Left colon (tissue), 2 donors: ENCODE measurements at places on chromosomes 3 and 15. TPM values are rescaled to one million over a fixed set of nuclear protein-coding genes. Genes with fewer than 3 reads are reported as not detected.

GRCh38 chr3:150447084-150447483 lies 39.0 kb downstream of the TSC22D2 start:
- no peak for DNase-seq

- peak; percentile 17 for DNase-seq
Measured at GRCh38 chr15:99613887-99614647, 48.3 kb downstream of the MEF2A start.

- DNase-seq = no peak
Measured at GRCh38 chr3:63910891-63911290, 1.3 kb downstream of the SCAANT1 start.

Gene CYP1A2
- not detected for total RNA-seq

DNA sequence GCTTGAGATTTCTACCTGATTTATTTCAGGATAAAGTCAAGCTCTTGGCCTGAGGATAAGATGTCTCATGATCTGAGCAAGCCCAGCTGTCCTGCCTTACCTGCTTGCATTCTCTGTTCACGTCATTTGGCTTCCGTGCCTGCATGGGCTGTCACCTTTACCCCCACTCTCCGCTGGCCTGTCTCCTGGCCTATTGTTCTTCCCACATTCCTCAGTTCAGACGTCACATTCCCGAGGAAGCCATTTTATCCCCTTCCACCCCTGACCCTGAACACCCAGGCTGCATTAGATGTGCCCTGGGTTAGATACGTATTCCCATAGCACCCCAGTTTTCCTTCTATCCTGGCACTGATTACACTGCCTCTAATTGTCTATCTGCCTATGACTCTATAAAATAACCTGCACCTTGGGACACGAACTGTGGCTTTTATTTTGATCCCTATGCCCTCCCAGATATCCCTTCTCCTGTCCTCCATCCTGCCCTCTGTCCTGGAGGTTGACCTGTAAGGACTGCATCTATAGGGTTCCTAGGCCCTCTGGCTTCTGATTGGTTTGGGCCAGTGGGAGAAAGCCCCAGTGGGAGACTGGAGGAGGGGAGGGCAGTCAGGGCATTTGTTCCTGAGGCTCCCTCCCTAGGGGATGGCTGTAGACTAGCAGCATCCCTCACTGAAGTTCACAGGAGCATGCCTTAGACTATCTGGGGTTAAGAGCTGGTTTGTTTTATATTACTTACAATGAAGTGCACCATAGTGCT lies 19.2 kb upstream of the UBE2Q2 start:
- no peak for DNase-seq

- DNase-seq = no peak
Measured at GRCh38 chr3:120642368-120642948, 39.6 kb downstream of the HGD start.

Gene ONECUT1
- not detected for total RNA-seq

- no peak for DNase-seq
Measured at GRCh38 chr3:38626171-38626570, 23.3 kb downstream of the SCN5A start.

DNA sequence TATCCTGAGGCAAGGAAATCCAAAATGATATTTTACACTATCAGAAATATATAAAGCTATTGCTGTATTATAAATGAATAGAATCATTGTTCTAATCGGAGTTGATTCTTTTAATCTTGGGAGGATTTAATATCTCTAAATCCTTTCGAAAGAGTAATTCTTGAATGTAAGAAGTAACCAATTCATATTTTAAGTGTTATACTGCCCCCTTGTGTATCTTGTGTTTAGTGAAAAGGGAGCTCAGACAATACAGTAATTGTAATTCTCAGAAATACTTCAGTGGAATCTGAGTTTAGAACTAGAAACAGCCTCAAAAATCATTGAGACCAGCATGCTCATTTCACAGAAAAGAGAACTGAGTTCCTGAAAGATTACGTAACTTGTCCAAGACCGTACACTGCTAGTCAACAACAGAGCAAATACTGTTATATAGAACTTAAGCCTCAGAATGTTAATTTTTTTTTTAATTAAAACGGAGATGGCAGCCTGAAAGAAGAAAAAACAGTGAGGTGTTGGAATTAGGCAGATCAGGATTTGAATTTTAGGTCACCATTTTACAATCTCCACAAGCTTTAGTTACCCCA lies 42.9 kb downstream of the PLCH1 start:
- no peak for DNase-seq

DNA sequence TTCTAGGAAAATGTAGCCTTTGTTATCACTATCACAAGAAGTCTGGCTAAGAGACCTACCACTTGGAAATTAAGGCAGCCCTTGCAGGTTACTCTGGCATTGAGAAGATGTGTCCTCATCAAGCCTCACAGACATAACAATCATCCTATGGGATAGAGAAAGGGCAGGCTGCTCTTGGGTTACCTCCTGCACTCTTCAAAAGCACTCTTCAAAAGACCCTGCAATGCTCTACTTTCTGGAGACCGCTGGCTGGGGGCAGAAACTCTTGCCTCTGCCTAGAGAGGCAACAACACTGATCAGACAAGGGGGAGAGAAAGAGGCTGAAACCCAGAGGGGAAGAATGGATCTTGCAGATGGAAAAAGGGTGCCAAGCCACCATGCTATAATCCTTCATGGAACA lies 127.9 kb upstream of the BNIP2 start:
- no peak for DNase-seq

DNA sequence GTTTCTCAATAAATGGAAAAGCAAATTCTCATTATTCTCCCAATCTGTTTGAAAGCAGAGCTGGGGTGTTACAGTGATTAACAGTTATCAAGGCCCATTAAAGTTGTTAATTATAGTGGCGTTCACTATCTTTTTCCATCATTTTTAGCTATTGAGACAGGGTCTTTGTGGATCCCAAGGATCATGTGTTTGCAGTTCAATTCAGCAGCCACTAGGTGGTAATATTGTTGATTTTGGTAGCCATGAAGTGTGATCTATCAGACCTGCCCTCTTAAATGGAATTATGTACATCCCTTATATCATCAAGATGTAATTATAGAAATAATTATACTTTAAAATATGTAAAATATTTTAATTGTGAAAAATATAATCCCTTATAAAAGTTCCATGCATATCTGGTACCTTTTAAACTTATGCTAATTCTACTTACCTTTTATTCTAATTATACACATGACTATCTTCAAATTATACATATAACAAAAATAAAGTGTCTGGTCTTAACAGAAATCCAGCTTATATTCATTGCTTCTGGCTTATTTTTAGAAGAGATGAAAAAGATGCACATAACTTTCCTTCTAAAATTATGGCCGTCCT lies 126.4 kb downstream of the GREM1 start:
- DNase-seq = no peak

- DNase-seq = no peak
Measured at GRCh38 chr15:59866642-59867041, 137.5 kb upstream of the FOXB1 start.

GRCh38 chr3:27349832-27350231 lies 19.4 kb downstream of the NEK10 start:
- no peak for DNase-seq

GRCh38 chr3:118817748-118818165 lies 216.9 kb downstream of the IGSF11 start:
- DNase-seq = peak; percentile 41

DNA sequence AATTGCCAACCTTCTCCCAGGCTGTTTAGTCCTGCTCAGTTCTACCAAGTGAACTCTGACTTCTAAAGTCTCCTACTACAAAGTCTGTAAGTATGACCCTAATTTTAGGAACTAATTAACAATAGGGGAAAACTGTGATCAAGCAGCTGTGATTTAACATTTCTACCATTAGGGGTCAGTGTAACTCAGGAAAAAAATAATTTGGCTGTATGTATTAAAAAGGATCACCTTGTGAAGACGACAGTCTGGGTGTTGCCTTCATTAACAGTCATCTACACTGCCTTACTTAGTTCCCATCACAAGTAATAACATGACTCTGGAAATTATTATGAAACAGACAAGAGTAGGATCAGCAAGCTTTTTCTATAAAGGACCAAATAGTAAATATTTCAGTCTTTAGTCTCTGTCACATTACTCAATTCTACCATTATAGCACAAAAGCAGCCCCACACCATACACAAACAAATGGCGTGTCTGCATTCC lies 4.2 kb upstream of the NPHP3 start:
- DNase-seq = no peak

DNA sequence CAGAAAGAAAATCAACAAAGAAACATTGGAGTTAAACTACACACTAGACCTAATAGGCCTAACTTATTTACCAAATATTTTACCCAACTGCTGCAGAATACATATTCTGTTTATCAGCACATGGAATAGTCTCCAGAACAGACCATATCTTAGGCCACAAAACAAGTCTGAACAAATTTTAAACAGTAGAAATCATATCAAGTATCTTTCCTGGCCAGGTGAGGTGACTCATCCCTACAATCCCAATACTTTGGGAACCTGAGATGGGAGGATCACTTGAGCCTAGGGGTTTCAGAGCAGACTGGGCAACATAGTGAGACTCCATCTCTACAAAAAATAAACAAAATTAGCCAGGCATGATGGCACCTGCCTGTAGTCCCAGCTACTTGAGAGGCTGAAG lies 18.1 kb upstream of the KPNA4 start:
- DNase-seq = no peak

DNA sequence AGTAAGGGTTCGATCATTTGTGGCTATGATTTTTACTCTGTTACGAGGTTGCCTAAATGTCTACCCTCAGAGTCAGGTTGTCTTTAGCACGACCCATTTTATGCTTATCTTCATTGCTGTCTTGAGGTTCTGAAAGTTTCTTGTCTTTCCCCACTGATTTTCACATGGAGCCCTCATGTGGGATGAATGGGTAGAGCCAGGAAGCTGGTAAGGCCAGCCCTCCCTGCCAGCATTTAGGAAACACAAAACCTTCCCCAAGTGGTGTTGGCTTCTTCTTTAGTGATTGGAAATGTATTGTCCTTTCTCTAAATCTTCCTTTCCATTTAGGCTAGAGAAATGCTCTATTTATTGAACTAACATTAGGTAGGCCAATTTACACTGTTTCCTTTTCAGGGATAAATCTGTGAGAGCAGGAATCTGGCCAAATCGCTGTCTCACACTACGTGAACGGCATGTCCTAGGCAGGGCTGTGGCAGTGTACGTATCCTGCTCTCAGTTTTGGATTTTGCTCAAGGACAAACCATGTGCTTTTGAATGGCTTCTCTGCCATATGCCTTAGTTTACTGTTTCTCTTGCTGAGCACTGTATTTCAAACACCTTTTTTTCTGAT lies 43.7 kb downstream of the MYZAP start:
- peak; percentile 15 for DNase-seq

DNA sequence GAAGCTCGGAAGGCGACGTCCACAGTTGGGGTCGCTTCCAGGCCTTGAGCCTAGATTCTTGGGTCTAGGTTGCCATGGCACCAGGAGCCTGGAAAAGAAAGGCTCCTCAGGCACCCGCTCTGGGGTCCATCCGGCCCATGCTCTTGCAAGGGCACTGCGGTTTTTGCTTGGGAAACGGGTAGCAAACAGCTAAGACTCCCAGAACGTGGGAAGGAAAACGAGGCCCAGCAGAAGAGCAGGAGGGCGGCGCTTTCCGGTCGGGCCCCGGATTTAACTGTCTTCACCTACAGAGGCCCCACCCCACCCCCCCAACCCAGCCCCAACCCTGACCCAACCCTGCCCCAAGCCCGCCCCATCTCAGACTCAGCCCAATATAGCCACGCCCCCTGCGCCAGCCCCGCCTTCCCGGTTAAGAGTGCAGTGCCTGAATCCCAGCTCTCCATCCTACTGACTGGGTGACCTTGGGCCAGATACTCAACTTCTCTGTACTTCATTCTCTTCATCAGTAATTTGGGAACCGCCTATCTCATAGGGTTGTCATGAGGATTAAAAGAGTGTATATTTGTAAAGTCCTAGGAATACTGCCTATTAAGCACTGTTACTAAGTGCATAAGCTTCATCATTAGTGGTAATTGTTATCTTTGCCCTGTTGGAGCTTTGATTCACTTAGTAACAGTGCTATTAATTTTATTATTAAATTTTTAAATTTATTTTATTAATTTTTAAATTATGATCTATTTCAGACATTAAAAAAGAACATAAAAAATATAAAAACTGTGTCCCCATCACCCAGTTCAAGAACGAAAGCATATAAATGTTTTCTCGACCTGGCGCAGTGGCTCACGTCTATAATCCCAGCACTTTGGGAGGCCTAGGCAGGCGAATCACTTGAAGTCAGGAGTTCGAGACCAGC lies 28.4 kb upstream of the SMAD6 start:
- DNase-seq = peak; percentile 86

DNA sequence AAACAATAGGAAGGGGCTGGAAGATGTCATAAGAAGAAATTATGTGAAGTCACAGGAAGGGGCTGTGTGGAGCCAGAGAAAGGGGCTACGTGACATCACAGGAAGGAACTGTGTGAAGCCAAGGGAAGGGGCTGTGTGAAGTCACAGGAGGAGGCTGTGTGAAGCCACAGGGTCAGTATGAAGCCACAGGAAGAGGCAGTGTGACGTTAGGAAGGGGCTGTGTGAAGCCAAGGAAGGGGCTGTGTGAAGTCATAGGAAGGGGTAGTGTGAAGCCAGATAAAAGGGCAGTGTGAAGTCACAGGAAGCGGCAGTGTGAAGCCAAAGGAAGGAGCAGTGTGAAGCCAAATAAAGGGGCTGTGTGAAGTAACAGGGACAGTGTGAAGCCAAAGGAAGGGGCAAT lies 32.5 kb downstream of the GASK1A start:
- DNase-seq = no peak

GRCh38 chr15:71443538-71443937 lies 328.3 kb downstream of the THSD4 start:
- DNase-seq = peak; percentile 76

Gene OR5K2
- not detected for total RNA-seq

DNA sequence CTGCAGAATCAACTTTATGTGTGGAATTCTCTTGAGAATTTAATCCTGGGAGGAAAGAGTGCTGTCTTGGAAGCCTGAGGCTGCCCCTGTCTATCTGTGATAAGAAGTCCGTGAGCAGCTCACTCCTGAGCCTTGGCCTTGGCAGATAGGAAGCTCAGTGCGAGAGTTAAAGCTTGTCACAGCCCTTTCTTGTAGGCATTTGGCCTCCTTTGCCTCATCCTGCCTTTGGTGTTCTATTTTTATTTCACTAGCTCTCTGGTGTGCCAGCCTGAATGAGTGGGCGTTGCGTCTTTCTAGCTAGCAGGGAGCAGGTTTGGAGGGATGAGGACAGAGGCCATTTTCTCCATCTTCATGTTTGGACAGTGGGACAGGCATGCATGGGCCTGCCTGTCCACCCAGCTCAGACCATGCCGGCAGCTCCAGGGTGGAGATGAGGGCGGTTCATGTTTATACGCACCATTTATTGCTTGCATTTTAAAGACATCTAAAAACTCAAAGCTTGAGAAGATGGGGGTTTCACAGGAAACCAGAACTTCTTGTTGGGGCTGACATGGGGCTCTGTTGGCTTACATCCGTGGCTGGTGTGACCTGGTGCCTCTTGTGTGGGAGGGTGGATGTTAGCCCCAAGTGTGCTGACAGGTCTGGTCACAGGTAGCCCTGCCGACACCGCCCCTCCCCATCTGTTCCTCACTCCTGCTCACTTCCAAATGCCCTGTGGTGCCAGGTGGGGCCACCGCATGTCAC lies 29.8 kb downstream of the IRAK2 start:
- peak; percentile 32 for DNase-seq

- no peak for DNase-seq
Measured at GRCh38 chr3:123705488-123706285, 120.8 kb upstream of the HACD2 start.
